NCI-H2081 treated with DMSO at 0.1 percent for 48 hours (cell line): ENCODE measurements at places on chromosomes 12 and 14.
A peak's percentile ranks its signal among the peaks of the same experiment; 100 is the strongest.

GRCh38 chr12:2629051-2629450 lies 165.7 kb upstream of the FKBP4 start:
- no peak for DNase-seq

DNA sequence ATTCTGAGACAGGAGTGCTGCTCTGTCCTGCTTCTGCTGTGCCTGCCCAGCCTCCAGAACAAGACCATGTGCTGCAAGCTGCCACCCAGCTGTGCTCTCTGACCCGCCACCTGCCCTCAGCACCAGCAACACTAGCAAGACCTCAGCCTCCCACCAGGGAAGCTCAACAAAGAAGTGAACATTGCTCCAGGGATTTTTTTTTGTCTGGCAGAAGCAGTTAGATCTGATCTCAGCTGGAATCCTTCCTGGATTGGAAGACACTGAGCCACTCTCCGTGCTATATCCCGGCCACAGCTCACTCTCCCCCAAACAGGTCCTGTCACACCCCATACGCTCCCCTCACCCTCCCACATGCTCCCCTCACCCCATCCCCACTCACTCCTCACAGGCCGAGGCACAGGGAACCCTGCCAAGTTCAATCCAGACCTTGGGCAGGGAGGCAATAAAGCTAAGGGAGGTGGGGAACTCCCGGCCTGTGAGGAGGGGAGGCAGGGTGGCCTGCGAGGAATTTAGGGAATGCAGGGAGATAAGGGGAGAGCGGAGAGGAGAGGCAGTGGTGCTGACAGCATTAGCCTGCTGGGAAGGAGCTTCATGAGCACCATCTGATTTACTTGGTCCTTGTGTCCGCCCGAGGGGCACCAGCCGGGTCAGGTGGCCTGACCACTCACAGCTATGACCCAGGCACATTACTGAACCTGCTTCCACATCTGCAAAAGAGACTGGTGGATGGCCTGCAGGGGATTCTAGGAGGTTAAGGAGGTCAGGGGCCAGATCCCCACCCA lies 29.7 kb downstream of the CCDC85C start:
- DNase-seq: no peak

- DNase-seq: no peak
Measured at GRCh38 chr12:69129564-69129963, 109.8 kb upstream of the CPSF6 start.

DNA sequence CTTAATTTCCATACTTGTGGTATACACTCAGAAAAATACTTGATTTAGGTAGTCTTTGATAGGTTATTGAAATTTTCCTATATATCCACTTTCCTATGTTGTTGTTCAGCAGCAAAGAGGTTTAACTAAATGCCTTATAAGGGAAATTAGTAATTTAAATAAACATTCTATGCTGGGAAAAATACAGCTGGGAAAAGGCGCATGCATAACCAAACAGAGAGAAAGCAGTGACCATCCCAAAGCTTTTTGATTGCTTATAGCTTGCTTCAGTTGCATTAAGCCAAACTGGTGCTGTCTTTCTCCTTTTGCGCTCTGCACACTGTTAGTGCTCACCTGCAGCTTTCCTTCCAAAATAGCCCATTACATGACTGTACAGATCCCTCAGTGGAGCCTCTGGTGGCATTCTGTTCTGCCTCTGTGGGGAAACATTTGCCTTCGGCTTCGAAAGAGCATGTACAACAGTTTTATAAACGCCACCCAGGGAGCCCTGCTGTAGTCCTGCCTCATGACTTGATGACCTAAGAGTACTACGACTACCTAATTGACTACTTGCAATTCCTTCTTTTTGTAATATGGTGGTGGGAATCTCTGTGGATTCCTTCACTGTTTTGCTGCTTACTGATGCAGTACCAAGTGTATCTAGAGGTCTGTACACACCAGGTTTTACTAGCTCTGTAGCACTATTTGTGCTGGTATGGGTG lies 120.8 kb downstream of the RALGAPA1 start:
- DNase-seq: no peak

DNA sequence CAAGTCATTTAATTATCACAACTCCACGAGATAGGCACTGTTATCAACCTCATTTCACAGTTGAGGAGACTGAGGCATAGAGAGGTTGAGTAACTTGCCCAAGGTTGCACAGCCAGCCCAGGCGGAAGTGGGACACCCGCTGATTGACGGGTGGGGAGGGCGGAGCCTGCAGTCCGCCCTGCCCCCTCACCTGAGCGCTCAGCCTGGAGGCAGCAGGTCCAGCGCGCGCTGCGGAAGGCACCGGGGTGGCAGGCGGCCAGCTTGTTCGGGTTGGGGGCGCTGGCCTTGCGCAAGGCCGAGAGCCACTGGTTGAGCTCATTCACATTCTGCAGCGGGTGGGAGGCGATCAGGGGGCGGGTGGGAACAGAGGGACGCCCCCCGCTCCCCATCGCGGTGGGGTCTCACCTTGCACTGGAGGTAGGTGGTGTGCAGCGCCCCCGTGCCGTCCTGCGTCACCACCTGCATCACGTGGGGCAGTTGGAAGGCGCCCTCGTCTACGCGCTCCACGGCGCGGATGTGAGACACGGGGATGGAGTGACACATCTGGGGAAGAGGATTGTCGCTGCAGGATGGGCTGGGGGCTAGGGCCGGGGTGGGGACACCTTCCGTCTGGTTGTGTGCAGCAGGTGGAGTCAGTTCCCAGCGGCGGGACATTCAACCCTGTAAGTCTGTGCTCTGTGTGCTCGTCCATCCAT lies 31.7 kb downstream of the RASAL1 start:
- no peak for DNase-seq

GRCh38 chr12:73057428-73057827 lies 785.3 kb downstream of the TRHDE start:
- no peak for DNase-seq

- no peak for DNase-seq
Measured at GRCh38 chr12:102543494-102544485, 63.4 kb upstream of the IGF1 start.

GRCh38 chr12:64221651-64222008 lies 466 bp downstream of the KICS2 start:
- DNase-seq: peak; percentile 21

DNA sequence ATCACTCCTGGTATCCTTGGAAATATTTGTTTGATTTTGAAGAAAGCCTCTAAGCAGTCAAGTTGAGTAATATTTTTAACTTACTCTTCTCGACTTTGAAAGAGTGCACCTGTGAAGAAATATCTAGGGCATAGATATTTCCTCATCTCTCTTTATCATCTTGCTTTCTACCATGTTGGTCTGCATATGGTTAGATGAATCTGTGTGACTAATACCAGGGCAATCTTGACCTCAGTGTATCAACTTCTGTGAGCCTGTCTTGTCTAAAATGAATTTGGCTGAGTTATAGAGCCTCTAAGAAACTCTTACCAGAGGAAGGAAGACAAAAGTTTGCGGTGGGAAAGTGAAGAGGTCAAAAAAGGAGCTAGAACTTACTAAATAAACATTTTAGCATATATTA lies 68.4 kb downstream of the SYT1 start:
- no peak for DNase-seq

- no peak for DNase-seq
Measured at GRCh38 chr14:91048265-91048664, 12.2 kb downstream of the RPS6KA5 start.

DNA sequence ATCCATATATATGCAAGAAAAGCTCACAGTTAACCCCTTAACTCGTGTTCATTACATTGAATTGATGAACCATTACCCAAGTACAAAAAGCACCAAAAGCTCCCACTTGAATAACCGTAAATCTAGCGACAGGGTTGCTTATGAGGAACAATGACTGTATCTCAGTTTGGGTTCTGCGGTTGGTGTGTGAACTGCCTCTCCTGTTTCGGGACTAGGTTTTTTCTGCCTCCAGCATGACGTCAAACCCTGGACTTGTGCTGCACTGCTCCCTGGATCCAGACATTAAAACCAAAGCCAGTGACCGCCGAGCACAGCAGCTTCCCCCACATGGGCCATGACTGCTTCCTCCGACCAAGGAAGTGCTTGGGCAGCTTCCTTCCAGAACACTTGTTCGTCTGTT lies 77.7 kb downstream of the SETD3 start:
- no peak for DNase-seq

GRCh38 chr12:71269281-71269598 lies 111.4 kb upstream of the TSPAN8 start:
- no peak for DNase-seq

- no peak for DNase-seq
Measured at GRCh38 chr12:105279460-105280056, 43.6 kb upstream of the APPL2 start.

GRCh38 chr12:27627123-27627852 lies 69.0 kb upstream of the REP15 start:
- DNase-seq: no peak

DNA sequence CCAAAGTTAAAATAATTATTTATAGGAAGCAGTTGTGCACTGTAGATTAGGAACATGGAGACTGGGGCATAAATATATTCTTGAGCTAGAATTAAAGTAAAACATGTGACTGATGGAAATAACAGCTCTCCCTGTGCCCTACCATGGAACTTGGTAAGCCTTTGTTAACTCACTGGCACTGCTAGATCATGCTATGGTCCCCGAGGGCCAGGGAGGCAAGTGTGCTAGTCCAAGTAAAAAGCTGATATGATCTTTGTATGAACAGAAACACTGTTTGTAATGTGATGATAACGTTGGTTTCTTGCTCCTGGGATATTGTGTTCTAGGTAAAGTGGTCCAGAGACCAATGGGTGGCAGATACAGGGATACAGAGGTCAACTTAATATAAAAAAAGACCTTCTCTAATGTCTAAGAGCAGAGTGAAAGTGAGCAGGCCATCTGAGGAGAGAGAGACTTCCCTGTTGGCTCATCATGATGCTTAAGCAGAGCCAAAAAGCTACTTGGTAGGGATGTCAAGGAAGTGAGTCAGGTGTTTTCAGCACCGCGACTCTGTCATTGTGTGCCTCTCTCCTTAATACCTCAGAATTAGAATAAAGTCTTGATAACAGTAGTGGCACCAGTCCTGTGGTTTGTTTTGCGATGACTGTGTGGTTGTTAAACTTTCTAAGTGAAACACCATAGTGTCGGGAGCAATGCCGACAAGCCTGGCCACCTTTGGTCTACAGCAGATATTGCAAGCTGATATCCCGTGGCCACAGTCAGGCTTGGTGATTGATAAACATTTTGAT lies 27.6 kb downstream of the BICD1 start:
- DNase-seq: no peak

DNA sequence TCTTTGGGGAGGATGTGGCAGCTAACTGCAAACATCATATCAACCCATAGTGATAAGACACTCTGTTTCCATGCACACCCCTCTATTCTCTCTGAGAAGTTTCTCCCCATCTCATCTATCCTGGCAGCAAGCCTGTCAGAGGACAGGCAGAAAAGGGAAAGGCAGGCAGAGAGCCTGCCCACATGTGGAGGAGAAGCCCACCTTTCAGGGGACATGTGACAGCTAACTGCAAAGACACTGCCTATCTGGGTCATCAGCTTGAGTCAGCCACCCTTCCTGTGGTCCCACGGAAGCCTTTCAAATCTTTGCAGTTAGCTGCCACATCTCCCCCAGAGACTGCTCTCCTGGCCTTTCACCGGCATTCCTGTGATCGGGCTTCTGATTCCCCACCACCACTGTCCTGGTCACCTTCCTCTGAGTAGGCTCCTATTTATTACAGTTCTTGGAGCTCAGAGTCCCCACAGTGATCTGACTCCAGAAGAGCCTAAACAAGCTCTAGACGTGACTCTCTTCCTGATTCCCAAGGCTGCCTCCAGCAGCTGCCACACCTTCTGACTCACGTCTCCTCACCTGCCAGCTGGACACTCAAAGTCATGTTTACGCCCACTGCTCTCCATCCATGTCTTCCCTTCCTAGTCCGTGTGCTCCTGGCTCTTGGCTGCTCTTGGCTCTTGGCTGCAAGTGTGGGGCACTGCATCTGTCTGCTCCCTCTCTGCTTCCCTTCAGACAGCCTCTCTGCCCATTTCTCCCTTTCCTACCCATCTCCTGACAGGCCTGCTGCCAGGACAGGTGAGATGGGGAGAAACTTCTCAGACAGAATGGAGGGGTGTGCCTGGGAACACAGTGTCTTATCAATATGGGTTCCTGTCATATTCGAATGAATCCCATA lies 7.5 kb upstream of the KRT1 start:
- no peak for DNase-seq

GRCh38 chr14:96264853-96265252 lies 8.8 kb downstream of the BDKRB1 start:
- DNase-seq: no peak

DNA sequence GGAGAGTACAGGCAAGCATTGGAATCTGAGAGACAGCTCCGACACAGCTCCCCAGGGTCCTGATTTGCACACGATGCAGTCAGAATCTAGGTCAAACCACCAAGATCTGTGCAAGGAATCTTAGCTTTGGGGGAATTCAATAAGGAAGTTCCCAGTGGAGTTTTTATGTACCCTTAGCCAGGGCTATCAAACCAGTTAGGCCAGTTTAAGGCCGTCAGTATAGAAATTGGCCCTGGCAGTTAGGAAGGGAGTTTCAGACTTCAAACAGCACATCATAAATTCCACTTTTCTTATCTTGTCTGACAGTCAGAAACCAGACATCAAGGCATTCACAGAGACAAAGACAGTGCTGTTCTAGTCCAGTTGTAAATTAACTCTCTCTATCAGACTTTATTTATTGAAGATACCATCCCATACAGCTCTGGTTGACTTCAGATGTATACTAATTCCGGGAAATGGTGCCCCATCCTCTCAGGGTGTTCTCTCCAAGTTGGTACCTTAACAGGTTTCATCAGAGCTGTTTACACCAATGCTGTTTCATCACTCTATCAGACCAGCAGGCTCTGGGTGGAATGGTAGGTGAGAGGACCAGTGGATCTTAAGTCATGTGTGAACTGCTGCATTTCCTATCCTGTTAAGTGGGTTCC lies 157.5 kb upstream of the ATF7IP start:
- DNase-seq: no peak

DNA sequence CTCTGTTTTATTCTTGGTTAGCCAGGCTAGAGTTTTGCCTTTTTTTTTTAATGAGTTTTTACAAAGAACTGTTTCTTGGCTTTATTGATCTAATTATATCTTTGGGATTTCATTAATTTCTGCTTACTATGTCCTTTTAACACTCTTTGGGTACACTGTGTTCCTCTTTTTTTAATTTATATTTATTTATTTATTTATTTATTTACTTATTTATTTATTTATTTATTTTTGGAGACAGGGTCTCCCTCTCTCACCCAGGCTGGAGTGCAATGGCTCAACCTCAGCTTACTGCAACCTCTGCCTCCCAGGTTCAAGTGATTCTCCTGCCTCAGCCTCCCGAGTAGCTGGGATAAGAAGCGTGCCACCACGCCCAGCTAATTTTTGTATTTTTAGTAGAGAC lies 15.1 kb upstream of the MARK3 start:
- DNase-seq: no peak

DNA sequence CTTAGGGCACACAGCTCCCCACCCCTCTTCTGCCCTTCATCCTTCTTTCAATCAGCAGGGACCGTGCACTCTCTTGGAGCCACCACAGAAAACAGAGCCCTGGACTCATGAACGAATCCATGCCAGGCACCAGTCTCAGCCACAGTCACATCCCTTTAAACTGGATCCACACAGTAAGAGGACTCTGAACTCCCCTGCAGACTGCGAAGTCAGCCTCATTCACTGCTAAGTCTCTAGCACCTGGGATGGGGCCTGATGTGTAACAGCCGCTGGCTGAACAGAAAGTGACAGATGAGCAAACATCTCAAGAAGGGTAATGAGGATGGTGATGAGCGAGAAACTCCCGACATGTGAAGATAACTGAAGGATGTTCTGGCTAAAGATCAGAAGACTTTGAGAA lies 45.8 kb upstream of the IQSEC3 start:
- no peak for DNase-seq
